GM04503 (cell line): ENCODE measurements at places on chromosomes 4 and X.

DNA sequence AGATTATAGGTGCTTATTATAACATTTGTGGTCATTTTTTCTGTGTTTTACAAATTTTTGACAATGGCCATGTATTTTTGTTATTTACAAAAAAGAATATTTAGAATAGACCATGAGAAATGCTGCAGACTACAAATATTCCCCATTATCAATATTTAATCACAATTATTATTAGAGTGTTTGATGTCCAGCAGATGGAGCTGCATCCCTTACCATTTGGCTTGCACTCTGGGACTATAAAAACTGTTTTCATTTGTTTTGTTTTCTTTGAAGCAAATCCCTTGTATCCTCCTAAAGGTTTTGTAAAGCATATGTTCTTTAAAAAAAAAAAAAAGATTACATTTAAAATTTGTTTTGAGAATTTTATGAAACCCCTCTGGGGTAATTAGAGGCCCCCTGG is 85.6 kb upstream of the CXorf66 start:
- DNase-seq: no peak

- DNase-seq: peak; percentile 27
These were observed 533 bp downstream of the IL15 start for GRCh38 chr4:141636771-141637460.

GRCh38 chr4:90024519-90024918 is 102.7 kb upstream of the CCSER1 start:
- no peak for DNase-seq

DNA sequence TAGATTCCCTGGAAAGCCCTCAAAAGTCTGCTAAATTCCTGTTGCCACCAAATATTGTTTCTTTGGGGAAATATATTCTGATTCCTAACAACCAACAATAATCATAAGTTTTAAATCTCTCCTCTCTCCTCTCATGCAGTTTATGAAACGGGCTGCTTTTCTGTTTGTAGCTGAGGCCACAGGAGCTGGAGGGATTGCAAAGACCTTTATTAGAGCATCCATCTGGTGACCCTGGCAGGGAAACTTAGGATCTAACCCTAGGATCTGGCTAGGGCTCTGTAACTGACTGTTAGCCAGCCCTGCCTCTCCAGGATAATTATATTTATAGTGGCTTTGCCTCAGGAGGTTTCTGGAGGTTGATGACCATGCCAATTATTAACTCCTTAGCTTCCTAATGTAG is 56.9 kb downstream of the SMAD1 start:
- no peak for DNase-seq

- DNase-seq: no peak
These were observed 89.5 kb downstream of the PLS3 start for GRCh38 chrX:115650449-115650848.

DNA sequence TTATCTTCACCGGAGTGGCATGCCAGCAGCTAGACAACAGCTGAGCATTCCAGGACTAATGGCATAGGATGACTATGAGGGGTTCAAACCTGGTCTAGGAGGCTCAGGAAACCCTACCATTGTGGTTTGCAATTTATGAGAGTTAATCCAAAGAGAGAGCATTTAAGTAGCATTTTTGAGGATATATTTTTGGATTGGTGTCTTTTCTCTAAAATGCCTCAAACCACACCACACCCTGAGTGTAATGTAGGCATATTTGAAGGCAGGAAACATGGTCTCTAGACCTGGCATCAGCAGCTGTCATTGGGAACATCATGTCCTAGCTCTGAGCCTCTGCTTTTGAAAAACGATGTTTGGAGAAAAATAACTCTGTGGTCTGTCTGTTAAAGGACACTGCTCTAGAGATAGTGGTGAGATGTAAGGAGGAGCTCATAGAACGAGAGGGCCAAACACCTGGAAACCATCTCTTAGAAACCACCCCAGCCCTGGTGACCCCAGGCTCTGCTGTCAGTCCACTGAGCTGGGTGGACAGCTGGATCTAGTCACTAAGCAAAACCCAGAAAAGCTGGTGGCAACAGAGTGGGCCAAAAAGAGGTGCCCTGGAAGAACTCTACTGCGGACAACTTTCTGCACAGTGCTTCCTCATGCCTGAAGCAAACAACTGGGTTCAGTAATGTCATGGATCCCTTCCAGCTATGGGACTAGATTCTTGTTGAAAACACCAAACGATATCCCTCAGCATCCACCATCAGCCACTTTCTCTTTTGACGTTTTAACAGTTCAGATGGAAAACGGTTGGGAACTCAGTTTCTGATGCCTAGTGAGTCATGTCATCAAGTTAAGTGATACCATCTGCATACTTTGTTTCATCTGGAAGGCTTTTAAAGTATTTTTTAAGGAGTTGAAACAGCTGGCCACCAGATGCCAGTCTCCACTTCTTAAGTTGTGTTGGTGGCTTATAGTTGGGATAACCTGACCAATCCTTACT is 100.2 kb upstream of the C1QTNF7 start:
- DNase-seq: peak; percentile 90

DNA sequence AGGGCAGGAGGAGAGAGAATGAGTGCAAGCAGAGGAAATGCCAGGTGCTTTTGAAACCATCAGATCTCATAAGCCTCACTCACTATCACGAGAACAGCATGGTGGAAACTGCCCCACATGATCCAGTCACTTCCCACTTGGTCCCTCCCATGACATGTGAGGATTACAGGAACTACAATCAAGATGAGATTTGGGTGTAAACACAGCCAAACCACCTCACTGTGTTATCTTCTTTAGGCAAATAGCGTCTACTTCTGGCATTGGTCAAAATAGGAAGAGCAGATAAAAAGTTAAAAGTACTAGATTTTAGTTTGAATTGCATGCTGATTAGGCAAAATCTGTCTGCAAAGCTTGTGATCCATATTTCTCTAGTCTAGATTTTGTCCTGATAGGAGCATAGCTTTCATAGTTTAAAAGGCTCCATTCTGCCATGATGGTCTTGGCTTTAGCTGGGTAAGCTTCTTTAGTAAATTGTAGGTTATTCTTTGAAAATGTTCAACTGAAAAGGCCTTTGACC is 267.5 kb downstream of the NKX6-1 start:
- no peak for DNase-seq

- no peak for DNase-seq
These were observed 10.5 kb upstream of the FGF16 start for GRCh38 chrX:77436682-77437081.

DNA sequence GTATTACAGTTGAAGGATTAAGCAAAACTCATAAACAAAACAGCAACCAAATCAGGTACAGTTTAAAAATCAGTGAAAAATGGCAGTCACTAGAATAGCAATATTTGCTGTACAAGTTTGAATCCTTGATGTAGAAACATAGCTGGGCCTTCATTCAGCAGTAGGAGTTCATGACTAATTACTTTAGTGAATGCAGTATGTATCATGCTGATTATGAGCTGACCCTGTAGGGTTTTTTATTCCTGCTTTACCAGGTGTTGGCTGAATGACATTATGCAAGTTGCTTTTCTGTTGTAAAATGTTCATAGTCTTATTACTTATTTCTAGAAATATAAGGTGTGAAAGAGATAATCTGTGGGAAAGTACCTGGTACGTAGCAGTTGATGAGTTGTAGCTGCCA is 179.6 kb downstream of the CCSER1 start:
- no peak for DNase-seq

- DNase-seq: no peak
These were observed 189.2 kb upstream of the GK2 start for GRCh38 chr4:79597266-79597665.

GRCh38 chrX:40199704-40200103 is 101.9 kb upstream of the BCOR start:
- no peak for DNase-seq

- DNase-seq: no peak
These were observed 46.3 kb downstream of the ARHGEF9 start for GRCh38 chrX:63738696-63739095.

DNA sequence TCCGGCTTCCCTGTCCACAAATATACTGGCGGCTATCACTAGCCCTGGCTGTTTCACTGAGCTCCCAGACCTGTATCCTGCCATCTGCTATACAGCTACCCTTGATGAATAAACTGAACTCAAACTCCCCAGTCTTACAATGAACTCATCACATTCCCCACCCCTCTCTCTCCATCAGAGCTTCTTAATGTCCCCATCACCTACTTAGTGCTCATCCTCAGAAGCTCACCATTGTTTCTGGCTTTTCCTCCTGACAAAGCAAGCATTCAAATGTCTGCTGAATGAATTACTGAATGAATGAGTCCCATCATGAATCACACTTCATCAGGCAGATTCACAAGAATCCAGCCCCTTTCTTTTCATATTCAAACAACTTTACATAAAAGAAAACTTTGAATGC is 5.7 kb upstream of the DGAT2L6 start:
- DNase-seq: no peak

DNA sequence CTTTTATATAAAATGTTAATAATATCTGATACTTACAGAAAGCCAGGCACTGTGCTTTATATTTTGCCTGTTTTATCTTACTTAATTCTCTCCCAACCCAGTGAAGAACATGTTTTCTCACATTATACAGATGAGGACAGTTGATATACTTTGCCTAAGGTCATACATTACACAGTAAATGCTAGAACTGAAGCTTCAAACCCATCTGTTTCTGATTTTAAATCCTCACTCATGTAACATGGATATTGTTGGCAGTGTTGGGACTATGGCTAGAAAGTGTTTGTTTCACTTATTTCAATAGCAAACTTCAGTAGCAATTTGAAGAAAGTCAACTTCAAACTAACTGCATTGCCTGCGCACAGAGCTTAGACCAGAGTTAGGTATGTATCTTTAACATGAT is 57.4 kb downstream of the RAPGEF2 start:
- DNase-seq: no peak

DNA sequence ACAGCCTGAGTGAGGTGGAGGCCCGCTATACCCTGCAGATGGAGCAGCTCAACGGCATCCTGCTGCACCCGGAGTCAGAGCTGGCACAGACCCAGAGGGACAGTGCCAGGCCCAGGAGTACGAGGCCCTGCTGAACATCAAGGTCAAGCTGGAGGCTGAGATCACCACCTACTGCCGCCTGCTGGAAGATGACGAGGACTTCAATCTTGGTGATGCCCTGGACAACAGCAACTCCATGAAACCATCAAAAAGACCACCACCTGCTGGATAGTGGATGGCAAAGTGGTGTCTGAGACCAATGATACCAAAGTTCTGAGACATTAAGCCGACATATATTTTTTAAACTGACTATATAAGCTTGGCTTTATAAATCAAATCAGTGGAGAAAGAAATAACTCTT is 73.3 kb upstream of the HHIP start:
- no peak for DNase-seq

DNA sequence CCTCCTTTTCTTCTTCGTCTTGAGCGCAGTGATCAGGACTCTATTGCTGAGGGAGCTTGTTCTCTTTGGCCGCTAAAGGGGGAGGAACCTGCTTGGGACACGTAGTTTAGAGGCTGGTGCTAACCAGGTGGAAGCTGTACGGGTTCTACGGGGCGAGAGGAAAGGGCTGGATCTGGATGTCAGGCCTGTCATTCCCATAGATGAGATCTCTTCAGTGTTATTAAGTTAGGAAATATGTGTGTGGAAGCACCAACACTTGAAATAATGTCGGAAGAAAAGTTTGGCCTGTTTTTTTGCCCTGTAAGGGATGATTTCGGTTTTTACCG is 643 bp downstream of the SRP72 start:
- no peak for DNase-seq

- no peak for DNase-seq
These were observed at the start of gene PRRG3 for GRCh38 chrX:151694661-151695582. TSS of gene PRRG3 (plus strand) at chrX:151695458. CDS start at chrX:151698815, 3,357 bp downstream.

DNA sequence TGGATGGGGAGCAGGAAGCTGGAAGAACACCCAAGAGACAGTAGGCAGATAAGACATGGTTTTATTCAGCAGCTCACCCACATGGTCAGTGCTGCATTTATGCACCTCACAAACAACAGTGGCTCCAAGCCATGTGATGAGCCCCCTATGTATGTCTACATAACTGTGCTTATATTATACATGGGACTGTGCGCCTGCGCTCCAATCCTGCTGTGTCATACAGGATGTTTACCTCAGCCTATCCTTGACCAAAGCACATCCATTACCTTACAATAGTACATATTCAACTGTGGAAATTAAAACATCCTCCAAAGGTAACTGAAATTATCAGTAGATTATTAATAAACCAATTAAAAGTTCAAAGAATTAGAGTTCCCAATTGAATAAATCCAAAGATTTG is 44.1 kb upstream of the SGMS2 start:
- DNase-seq: no peak

- no peak for DNase-seq
These were observed 78.4 kb downstream of the HPRT1 start for GRCh38 chrX:134538316-134538715.

GRCh38 chr4:67723949-67724348 is 23.0 kb upstream of the UBA6 start:
- no peak for DNase-seq

DNA sequence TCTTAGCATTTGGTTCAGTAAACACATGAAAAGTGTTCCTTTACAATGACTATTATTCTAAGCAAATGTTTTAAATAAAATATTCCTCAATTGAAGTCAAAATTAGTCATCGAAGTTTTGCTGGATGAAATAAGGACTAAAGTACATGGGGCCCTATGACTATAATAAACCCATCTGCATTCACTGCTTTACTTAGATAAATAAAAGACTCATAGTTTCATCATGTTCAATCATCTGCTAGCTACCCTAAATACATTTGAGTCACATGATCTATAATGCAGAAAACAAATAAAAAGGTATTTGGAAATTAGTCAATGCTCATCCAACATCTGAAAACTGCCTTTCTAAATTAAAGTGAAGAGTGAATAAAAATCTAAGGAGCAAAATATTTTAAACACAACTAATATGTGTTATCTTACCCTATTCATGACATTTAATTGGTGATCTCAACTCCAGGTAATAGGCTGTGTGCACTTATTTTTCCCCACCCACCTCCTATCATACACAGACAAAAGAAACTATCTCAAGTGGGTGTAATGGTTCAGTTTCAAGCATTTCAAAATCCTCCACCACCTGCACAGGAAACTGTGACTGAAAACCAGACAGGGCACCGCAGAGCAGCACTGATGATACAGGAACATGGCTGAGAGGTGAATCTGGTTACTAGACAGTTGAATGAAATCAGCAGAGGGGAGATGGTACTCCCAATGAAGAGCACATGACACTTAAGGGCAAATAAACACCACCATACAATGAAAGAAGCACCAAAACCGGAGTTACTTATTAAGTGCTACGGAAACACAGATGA is 78.6 kb downstream of the CAMK2D start:
- DNase-seq: no peak
